ENCODE measurements at places on chromosomes 6 and 20.

- no peak for DNase-seq
These were observed 142.0 kb downstream of the DLL1 start for GRCh38 chr6:170148709-170149470.

GRCh38 chr20:22819784-22820183 lies 215.3 kb upstream of the SSTR4 start:
- no peak for DNase-seq

DNA sequence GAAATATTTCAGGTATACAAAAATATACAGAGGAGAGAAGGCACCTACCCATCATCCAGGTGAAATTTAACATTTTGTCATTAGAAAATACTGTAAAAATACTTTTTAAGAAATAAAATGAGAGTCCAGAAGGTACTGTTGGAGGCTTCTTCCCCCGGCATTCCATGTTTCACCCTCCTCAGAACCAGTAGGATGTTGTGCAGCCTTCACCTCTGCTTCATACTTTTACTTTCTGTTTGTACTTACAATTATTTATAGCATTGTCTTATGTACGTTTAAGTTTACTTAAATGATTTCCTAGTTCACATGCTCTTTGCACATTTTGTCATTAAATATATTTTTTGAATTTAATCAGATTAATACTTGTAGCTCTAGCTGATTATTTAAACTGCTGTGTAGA lies 30.9 kb downstream of the TMEM200A start:
- no peak for DNase-seq

GRCh38 chr20:58802061-58802460 lies 48.6 kb downstream of the GNAS-AS1 start:
- DNase-seq: no peak

GRCh38 chr6:25777031-25777430 lies 22.5 kb downstream of the SLC17A4 start:
- no peak for DNase-seq

- DNase-seq: no peak
These were observed 14.0 kb upstream of the TOP1 start for GRCh38 chr20:41014561-41015088.

DNA sequence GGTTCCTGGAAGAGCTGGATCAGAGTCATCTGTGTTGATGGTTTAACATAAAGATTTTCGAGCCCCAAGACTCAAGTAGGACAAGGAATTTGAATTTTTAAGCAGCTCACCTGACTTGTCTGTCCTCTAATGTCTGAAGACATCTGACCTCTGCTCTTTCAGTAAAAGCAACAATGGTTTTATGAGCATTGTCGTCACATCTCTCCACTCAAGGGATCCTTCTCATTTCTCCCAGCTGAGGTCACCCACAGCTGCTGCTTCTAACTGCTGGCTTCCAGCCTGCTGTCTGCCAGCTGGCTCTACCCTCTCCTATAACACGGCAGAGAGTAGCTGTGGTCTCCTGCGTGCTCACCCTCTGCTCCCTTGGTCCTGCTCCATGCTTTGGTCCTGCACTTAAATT lies 24.7 kb upstream of the HDAC2 start:
- DNase-seq: no peak

DNA sequence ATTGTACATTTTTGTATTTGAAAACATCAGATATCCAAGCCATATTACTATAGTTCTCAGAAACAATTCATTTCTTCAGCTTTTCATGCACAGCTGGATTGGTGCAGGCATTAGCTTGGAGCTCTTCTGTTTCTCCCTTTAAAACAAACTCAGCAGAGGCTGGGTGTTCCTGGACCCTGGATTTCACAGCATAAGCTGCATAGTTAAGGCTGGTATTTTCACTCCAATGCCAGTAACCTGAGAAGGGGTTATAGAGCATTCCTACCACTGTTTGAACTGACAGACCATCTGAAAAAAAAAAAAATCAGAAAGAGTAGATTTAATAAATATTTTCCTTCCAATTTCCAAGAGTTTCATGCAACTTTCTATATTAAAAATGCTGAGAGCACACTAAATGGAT lies 20.1 kb upstream of the FAXC start:
- DNase-seq: no peak

GRCh38 chr6:90720404-90720803 lies 133.5 kb upstream of the MAP3K7 start:
- DNase-seq: no peak

DNA sequence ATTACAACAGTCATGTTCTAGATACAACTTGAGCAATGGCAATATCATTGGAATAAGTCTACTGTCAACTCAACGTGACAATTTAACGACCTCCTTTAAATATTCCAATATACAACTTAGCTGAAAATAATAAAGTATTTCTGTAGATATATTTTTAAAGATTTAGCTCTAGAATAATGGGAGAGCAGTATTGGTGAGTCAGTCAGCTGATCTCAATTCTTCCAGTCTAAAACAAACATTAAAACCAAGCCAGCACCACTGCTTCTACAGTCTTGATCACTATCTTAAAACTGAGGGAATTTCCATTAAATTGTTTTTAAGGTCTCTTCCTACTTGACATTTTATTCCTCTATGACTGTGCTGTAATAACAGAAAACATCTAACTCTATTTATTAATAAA lies 38.2 kb downstream of the NOL7 start:
- DNase-seq: no peak

- DNase-seq: no peak
These were observed 94.4 kb downstream of the RNASET2 start for GRCh38 chr6:166861961-166862286.

DNA sequence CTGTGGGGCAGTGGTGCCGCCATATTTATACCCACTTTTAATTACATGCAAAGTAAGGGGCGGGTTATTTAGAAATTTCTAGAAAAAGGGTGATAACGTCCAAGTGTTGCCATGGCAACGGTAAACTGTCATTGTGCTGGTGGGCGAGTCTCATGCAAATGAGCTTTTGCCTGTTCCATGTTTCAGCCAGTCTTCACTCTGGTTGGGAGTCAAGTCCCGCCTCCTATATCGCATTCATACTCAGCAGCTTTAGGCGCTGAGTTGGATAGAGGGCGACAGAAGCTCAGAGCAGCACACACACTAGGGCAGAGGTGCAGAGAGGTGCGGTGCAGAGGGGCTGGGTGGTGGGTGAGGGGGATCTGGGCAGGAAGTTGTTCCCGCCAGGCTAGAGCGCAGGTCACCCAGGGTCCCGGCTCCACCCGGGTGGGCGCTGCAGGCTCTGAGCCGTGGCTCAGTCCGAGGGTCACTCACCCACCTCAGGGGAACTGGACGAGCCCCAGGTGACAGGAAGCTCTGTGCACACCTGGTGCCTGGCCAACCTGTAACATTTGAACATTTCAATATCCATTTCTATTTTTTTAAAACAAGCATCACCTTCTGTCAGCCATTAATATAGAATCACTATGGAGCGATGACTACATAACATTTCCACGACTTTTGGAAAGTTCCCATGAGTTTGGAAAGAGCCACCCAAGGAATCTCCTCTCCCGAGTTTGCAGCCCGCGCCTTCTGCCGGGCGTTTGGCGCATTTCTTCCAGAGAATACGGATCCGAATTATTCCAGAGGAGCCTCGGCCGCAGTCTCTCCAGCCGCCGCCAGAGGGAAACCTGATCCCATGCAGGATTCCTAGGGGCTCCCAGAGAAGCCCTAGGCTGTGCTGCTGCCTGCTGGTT lies 89.1 kb upstream of the PHACTR3 start:
- no peak for DNase-seq

GRCh38 chr6:164533045-164533362 lies 776.4 kb downstream of the C6orf118 start:
- no peak for DNase-seq

DNA sequence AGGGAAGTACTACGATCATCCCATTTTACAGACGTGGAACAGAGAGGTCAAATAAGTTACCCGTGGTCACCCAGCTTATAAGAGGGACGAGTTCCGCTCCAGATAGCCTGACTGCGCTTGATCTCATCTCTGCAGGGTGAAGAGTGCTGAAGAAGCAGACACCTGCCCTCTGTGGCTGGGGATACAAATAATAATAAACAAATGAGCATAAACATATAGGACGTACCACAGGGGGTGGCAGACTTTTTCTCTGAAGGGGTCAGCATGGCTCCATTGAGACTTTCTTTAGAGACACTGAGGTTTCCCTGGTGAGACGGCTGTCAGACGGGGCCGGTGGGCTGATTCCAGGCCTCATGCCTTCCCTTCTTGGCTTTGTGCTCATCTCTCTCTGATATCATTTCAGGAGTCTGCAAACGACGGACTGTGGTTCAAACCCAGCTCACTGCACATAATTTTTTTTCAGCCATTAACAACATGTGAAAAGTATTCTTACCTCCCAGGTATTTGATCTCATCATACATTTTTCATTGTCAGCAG lies 47.1 kb downstream of the IRF4 start:
- DNase-seq: no peak

DNA sequence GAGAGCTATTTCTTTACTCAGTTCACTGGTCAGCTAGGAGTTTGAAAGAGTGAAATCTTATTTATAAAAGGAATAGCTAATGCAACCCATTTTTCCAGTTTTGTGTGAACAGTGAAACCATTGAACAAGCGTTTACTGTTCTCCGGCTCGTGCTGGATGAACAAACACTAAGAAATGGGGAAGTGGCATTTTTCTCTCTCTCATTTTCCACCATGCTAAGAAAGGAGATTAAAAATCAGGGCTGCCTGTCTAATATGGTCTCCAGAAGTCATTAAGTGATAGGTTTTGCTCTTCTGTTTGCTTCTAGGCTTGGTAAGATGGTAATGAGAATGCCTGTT lies 774 bp upstream of the SFT2D1 start:
- no peak for DNase-seq

GRCh38 chr6:3640868-3641267 lies 110.6 kb downstream of the PXDC1 start:
- no peak for DNase-seq

- no peak for DNase-seq
These were observed 4.9 kb downstream of the TGM2 start for GRCh38 chr20:38159957-38160756.

DNA sequence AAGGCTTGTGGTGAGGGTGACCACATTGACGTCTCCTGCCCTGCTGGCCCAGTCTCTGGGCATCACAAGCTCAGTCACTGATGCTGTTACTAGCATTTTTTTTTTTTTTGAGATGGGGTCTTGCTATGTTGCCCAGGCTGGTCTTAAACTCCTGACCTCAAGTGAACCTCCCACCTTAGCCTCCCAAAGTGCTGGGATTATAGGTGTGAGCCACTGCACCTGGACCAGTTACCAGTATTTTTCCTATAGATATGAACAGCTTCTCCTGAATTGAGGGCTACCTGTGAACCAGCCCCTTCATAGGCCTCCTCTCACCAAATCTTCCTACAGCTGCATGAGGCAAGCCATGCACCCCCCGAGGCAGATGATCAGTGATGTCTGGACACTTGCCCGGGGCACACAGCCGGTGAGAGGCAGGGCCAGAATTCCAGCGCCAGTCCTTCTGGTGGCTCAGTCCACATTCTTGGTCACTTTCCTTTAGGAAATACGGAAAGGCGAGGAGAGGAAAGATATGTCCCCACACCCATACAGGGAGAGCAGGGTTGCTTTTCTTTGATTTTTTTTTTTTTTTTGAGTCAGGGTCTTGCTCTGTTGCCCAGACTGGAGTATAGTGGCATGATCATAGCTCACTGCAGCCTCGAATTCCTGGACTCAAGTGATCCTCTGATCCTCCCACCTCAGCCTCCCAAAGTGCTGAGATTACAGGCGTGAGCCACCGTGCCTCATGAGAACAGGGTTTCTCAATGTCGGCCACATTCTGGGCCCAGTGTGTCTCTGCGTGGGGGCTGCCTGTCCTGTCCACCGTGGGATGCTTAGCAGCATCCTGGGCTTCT lies 50.7 kb downstream of the UBE2V1 start:
- no peak for DNase-seq

DNA sequence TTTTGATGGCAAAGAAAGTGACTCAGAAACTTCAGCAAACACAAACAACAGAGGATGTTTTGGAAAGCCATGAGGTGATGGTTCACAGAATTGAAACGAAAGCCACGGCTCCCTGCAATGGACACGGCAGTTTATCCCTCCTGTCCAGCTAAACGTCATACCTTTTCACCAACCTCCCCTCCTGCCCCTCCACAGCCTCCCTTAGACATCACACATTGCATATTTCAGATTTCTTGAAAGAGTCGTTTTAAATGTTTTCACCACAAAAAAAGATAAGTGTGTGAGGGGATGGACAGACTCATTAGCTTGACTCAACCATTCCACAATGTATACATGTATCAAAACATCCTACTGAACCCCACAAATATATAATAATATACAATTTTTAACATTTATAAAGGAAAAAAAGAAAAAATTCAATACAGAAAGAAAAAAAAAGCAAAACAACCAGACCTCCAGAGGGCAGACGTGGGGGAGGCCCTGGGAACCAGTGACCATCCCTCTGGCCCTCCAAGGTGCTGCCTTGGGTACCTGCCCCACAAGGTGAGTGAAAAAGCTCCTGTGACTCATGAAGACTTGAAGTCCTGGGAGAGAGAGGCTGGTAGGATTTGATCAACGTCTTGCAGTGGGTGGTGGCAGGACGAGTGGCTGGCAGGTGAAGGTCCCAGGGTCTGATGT lies 117.2 kb upstream of the THBS2 start:
- no peak for DNase-seq

DNA sequence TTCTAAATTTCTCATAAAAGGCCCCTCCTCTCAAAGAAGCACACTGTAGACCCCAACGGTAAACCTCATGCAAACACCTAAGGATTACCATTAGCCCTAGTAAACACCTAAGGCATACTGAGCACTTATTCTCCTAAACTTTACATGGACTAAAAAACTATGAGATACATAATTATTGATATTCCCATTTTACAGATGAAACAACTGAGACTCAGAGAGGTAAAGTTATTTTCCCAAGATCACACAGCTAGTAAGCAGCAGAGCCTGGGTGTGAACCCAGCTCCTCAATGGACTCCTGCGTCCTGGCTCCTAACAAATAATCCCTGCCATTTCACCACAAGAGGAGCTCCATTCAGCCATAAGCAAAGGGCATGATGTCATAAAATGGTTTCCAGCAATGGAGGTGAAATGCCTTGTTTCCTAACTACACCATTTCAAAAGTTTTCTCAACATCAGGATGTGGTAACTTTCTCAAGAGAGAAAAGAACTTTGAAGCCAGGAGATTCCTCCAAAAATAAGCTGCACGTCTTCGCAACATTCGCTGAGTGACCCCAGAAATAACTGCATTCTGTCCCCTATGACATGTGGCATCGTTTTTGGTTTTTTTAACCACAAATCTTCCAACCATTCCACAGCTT lies 4.1 kb downstream of the ATP9A start:
- DNase-seq: no peak
